ENCODE measurements at places on chromosomes 1 and 21.

- no peak for DNase-seq
These were observed 18.0 kb downstream of the INKA2 start for GRCh38 chr1:111720977-111721786.

DNA sequence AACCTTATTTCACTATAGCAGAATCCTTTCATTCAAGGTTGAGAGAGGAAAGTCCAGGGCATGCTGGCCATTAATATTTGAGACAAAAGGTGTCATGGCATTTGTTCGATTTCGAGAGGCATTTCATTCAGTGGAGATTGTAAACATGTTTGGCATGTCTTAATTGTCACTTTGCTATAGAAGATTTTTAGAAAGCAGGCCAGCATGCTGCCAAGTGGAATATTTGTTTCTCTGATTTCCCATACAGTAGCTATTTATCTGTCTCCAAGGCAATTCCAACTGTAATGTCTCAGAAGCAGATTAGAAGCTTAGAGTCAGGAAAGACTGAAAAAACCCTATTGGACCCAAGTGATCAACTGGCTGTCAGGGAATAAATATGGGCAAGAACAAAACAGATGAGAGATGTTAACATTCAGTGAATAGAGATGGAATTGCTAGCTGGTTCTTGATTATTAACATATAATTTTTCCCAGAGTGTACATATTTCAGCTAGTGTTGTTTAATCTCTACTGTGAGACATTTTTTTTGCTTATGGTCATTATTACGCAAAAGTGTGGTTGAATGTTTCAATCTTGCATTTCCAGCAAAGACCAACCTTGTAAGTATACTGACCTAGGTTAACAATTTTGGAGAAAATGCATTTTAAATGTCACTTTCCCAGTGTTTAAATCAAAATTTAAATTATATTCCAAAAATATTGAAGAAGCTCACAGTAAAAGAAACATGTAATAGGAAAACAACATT lies 174.6 kb downstream of the KCNK2 start:
- DNase-seq, result no peak

DNA sequence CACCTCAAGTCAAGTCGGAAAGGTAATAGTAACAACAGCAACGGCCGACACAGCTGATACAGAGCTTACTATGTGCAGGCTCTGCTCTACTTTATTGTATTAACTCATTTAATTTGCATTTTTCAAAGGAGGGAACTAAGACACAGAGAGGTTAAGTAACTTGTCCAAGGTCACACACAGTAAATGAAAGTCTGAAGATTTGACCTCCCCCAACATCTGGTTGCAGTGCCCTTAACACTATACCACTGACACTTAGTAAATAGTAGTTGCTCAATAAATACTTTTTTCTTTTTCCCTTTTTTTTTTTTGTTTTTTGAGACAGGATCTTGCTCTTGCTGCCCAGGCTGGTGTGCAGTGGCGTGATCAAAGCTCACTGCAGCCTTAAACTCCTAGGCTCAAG lies 39.2 kb downstream of the RAP1GAP start:
- DNase-seq, result no peak

GRCh38 chr1:161367684-161368400 lies at the start of gene CFAP126:
CFAP126 (minus strand) TSS chr1:161367876; CDS start chr1:161367868, 8 bp downstream.
- no peak for DNase-seq

Measured in stimulated activated CD8-positive, alpha-beta memory T cell treated with anti-CD3 and anti-CD28 coated beads, Interleukin-4, amount 100 ng/mL, for 1 hour (primary cell).